ENCODE measurements at places on chromosomes 3 and 15.
A peak's percentile ranks its signal among the peaks of the same experiment; 100 is the strongest.

GRCh38 chr3:183385698-183386613, 42.5 kb downstream of the MCF2L2 start:
- peak; percentile 72 for DNase-seq

DNA sequence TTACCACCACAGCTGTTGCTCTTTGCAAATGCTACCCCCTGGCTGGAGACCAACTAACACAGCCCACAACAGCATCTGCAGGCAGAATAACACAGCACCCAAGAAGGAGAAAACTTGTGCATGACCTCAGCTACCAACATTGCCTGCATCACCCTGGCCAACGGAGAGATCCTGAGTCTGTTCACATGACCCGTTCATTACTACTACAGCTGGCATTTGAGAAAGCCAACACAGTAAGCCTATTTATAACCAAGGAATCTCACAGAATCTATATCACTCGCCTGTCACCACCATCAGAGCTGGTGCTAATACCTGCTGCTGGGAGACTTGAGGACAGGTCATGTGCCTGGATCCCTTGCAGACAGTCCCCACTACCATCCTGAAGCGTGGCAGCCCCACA, 215.2 kb downstream of the POLQ start:
- no peak for DNase-seq

DNA sequence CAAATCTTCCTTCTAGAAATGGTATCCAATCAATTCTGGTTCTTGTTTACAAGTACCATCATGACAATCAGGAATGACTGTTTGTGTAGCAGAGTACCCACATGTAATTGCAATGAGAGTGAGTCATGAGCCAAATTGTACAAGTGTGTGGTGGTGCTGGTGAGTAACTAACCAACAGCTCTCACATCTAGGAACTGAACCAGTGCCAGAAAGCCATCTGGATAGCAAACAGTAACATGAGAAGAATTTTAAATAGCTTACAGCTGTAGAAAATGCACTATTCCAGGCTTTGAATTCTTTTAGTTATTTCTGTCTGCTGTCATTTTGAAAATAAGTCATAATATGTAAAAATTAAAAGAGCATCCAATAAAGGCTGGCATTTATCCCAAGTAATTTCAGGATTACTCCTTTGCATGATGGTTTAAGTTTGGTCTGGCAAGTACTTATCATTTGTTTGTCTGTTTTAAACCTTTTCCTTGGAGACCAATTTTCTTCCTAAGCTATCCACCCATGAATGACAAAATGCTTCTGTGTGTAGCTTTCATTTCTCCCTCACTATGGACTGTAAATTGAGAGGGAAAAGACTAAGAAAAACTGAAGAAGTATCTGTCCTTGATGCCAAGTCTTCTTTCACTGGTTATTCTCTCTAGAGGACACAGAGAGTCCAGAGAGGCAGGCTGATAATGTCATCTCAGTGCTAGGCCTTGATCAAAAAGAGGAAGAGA, 60.0 kb downstream of the PIK3CB start:
- peak; percentile 95 for DNase-seq

DNA sequence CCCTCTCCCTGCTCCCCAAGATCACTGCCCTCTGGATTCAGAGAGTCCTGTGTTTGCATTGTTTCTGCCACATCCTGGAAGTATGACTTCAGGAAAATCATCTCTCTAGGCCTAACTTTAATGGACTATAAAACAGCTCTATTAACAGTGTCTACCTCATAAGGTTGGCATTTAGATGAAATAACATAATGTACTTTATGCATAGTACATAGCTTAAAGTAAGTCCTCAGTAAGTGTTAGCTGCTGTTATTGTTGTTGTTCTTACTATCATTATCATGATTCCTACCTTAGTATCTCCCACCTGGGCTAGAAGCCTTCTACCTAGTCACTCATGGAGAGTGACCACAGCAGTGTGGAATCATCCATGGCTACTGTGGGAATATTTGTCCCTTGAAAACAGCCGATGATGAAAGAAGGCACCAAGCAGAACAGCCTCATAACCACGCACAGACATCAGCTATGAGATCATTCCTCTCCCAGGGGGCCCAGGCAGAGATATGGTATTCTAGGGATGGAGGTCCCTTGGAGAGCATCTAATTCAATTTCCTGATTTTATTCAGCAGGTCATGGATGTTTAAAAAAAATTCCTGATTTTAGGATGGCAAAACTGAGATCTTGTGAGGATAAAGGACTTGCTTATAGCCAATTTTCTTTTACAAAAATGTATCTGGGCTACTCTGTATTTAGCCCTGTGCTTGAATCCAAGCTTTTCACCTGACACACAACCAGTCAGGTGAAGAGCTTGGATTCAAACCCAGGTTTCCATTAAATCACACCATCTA, 1.9 kb downstream of the FSD2 start:
- peak; percentile 86 for DNase-seq

- DNase-seq, result no peak
Observed at GRCh38 chr3:2861120-2861519, 249.1 kb downstream of the IL5RA start.

- DNase-seq, result no peak
Observed at GRCh38 chr3:195512798-195513345, 30.3 kb downstream of the PPP1R2 start.

DNA sequence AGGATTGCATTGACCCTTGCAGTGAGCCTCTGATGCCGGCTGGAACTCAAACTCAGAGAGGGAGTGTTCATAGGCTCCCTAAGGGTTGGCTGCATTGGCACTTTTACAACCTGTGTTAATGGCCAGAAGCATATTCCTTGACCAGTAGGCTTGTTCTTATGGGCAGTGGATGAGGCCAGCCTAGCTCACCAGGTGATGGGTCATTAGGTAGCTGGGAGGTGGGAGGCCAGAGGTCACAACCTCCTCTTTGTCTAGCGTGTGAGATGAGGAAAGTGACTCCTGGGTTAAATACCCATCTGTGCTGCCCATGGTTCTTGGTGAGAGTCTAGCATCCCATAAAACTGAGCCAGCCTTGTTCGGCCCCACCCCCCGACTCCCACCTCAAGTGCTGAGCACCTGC, 275.7 kb upstream of the CTNNB1 start:
- DNase-seq, result no peak

DNA sequence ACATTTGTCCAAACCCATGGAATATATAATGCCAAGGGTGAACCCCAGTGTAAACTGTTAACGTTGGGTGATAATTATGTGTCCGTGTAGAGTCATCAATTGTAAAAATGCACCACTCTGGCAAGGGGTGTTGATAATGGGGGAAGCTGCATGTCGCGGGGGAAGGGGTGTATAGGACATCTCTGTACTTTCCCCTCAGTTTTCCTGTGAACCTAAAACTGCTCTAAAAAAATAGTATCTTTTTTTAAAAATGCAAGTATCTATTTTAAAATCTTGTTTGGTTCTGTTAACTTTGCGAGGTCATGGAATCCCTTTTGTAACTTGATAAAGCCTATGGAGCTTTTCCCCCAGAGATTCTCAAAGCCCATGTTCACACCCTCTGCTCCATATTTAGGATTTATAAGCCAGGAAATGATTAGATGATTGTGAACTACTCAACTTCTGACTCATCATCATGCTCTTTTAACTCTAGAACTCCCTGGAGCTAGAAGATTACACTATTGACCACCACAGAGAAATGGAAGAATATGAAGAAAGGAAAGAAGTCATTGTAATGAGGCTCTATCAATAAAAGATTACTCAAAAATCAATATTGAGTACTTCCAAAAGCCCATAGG, 56.1 kb upstream of the C3orf49 start:
- peak; percentile 21 for DNase-seq

DNA sequence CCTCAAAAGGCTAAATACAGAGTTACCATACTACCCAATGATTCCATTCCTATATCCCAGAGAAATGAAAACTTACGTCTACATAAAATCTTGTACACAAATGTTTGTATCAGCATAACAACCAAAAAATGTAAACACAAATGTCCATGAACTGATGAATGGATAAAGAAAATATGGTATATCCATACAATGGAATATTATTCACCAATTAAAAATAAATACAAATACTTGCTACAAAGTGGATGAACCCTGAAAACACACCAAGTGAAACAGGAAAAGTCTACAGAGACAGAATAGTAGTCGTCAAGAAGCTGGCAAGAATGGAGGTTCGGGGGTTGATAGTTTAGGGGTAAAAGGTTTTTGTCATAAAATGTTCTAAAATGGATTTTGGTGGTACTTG, 54.0 kb upstream of the ANKRD28 start:
- DNase-seq, result no peak

DNA sequence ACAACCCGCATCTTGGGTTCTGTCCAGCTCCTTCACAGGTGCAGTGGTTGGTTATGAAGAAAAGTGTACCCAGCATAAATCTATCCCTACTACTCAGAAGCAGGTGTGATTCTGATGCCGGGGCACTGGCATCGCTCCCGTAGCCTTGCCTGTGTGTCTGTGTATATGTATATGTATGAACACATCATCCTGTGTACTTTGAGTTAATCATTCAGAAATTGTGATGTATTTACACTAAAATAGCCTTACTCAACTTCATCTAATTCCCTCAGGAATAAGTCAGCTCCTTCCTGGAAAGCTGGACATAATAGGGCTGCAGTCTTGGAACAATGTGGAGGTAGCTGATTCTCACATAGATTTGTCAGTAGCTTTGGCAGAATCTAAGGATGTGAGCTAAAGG, 6.7 kb upstream of the ZBED2 start:
- peak; percentile 51 for DNase-seq

DNA sequence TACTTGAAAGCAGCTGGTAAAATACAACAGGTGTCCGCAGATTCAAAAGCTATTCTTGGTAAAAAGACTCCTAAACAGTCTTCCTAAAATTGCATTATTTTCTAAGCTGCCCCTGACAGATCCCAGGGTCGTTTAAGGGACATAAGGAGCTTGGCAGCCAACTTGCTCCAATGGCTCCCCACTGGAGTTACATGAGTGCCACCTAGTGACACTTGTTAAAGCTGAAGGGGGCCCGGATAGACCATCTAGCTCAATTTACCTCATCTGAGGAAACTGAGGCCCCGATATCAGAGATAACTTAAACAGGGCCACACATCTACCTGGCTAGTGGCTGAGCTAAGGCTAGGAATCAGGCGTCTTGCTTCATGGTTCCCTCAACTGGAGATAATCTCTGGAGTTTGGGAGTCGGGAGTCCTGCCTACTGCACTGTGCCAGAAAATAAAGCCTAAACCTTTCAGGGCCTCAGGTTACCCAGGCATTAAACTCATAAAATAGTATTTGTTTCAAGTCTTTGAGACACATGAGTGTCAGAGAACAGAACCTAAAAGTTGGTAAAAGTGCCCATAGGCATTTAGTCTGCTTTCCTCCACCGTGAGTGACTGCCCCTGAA, 6.5 kb upstream of the TBC1D23 start:
- peak; percentile 70 for DNase-seq

DNA sequence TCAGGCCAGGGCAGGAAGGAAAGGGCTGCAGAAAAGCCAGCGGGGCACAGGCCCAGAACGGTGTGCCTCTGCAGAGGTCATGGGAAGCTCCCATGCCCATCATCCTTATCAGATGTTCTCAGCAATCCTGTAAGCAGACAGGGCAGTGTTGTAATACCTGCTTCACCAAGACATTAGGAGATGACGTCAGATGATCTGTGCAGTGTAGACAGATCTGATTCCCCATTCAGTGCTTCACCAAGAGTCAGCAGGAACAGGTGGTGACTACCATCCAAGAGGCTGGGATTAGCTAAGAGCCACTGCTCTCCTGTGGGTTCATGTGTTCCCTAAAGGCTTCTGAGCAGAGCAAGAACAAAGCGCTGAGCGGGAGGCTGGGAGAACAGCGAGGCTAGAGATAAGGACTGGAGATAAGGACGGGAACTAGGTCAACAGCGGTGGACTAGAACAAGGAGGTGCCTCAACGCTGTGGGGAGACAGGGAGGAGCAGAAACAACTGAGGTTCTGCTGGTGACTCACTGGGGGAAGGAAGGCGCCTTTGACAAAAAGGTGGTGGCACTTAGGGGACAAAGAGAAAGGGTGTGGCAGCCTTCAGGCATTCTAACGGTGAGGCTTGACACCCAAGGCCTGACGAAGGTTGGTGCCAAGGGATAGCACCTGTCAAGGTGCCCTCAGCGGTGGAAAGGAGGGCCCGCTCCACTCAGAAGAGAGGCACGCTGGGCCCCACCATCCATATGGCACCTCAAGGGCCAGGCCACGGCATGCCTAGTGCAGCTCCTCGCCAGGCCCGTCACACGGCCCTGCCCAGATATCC, 28.4 kb downstream of the CCDC12 start:
- DNase-seq, result peak; percentile 57

- DNase-seq, result no peak
Observed at GRCh38 chr3:100782348-100782747, 73.1 kb downstream of the TFG start.

GRCh38 chr3:177050501-177051237, 146.6 kb downstream of the TBL1XR1 start:
- peak; percentile 55 for DNase-seq

DNA sequence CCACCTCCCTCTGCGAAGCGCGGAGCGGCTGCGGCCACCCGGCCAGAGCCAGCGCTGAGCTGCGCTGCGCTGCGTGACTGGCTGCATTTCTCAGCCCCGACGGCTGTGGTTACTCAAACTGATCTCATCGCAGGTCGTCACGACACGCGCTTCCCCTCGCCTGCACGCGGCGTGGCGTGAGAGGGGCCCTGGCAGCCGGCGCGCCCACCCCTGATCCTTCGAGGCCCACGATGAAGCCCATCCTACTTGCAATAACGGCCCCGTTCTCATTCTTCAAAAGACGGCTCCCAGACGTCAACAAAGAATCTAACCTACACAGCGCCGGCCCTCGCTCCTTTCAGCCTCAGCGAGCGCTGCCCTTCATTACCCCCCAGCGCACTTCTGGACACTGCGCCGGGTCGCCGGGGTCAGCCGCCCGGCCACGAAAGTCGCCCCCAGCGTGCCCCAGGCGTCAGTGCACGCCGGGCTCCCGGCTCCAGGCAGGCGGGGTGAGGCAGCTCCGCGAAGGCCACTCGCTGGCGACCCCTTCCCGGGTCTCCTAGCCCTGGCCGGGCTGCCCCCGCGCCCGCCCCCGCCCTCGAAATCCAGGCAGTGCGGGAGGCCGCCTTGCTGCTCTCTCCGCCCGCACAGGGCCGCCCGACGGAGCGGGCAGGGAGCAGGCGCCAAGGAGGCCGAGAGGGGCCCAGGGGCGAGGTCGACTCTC, 9.9 kb upstream of the LEKR1 start:
- DNase-seq, result peak; percentile 60

DNA sequence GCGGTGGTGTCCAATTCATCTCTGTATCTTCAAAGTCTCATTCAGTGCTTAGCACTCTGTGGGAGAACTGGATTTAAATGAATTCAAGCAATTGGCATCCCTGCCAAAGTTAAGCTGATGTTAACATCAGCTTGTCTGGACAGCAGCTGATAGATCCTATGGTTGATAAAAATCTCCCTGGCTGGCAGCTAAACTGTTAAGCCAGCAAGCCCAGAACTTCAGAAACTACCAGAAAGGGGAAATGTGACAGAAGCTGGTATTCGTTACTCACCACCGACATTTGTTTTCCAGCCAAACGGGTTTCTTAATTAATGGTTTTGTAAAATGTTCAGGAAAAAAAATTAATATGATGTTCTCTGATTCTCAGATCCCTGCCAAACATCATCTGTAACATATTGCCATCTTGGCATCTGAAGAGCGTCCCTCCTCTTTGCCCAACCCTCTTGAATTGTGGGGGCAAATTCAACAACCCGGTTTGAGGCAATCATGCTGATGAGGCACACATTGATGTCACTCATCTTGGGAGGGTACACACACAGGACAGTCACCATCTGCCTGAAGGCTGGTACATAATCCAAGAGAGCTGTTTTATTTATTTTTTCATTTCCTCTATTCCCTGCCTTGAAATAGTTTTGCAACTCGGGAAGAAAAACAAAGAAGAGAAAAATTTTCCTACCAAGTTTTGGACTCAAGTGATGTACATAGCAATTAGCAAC, 76.3 kb upstream of the ABHD17C start:
- no peak for DNase-seq
